Heart right ventricle (tissue), 16 donors: ENCODE measurements at places on chromosomes 13 and 19.

- no peak for DNase-seq
Measured at GRCh38 chr19:57398868-57399267, 9.2 kb downstream of the ZNF548 start.

DNA sequence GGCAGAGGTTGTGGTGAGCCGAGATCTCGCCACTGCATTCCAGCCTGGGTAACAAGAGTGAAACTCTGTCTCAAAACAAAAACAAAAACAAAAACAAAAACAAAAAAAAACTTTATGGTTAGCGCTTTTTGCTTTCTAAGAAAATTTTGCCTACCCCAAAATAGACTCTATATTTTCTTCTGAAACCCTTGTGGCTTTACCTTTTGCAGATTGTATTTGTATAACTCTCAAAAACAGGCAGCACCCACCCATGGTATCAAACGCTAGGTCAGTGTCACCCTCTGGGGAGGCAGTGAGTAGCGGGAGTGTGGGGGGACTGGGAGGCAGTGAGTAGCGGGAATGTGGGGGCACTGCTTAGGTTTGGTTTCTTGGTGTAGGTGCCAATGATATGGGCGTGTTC is 7.5 kb upstream of the SLC39A3 start:
- no peak for DNase-seq

GRCh38 chr19:2464389-2464788 is 7.6 kb upstream of the LMNB2 start:
- DNase-seq, result no peak

DNA sequence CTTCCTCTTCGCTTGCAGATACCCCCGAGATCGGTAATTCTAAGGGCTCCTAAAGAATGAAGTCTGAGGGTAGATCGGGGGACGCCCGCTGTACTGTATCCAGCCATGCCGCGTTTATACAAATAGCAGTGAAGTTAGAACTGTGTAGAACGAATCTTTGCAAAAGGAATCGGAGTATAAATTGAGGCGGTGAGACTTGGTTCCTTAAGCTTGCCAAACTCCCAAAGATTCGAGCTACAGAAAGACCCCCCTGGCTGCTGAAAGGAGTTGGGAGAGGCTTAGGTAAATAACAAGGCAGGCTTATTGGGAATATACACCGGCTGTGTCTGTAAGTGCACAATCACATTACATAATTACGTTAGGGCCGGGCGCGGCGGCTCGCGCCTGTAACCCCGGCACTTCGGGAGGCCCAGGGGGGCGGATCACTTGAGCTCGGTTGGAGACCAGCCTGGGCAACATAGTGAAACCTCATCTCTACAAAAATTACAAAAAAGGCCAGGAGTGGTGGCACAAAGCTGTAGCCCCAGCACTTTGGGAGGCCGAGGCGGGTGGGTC is 12.2 kb downstream of the TMEM160 start:
- DNase-seq, result no peak

GRCh38 chr13:112965573-112966115 is 3.4 kb upstream of the MCF2L start:
- no peak for DNase-seq

GRCh38 chr13:19185086-19185864 is 3.7 kb upstream of the TUBA3C start:
- no peak for DNase-seq

DNA sequence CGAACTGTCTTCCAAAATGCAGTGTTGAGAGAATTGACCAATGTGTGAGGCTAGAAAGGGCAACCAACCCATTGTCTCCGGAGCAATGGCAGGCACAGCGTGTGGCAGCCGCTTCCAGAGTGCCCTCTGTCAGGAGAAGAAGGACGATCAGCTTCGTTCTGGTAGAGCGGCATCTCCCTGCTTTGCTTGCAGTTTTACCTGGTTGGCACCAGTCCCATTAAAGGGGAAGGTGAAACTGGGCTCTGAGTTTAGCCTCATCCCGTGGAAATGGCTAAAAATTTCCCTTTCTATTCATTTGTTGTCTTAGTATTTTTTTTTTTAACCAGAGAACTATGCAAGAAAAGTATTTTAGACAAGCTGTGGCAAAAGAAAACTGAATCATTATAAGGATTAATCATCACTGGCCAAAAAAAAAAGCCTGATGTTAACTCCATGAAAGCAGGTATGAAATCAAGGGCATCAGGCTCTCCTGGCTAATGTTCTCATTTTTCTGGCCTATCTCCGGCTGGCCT is 81.5 kb upstream of the SLC7A1 start:
- DNase-seq, result no peak

DNA sequence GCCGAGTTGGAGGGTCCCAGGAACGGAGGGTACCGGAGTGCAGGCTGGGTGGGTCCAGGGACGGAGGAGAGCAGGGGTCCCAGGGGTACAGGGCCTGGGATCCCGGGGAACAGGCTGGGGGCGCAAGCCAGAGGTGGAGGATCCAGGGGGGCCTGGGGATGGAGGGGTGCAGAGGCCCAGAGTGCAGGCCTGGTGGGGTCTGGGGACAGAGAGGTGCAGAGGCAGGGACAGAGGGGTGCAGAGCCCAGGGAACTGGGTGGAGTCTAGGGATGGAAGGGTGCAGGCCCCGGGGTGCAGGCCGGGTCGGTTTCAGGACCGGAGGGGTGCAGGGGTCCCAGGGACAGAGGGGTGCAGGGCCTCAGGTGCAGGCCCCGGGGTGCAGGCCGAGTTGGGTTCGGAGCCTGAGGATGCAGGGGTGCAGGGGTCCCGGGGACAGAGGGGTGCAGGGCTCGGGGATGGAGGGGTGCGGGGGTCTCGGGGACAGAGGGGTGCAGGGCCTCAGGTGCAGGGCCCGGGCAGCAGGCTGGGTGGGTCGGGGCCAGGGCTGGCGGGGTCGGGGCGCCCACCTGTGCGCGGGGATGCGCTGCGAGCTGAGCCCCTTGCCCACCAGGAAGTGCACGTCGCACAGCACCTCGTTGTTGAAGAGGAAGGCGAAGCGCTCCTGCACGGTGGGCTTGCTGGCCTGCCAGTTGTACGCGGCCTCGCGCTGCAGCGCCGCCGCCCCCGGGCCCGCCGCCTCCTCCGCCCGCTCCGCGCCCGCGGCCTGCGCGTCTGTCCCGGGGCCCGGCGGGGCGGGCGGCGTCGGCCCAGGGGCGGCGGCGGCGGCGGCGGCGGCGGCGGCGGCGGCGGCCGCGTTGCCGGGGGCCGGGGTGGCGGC is 545 bp downstream of the BTBD2 start:
- peak; percentile 46 for DNase-seq

- no peak for DNase-seq
Measured at GRCh38 chr13:107329991-107330390, 762.1 kb upstream of the ARGLU1 start.

GRCh38 chr19:47152205-47152604 is 21.6 kb downstream of the SAE1 start:
- DNase-seq, result no peak

GRCh38 chr19:2588081-2588777 is 112.3 kb downstream of the GADD45B start:
- peak; percentile 55 for DNase-seq

GRCh38 chr19:35558400-35559280 is 4.8 kb downstream of the ATP4A start:
- no peak for DNase-seq

DNA sequence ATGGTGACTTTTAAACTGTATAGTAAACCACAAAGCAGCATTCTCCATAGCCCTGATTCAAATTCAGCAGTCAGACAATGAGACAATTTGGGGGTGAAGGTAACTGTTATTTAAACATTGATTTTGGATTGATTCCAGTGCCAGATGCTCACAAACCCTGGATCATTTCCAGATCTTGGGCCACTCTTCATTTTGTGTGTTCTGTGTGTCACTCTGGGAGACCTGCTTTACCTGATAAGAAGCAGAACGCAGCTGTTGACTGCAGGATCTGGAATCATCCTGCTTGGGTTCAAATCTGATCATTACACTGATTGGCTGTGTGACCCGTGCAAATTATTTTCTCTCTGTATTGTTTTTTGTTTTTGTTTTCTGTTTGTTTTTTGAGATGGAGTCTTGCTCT is 4.0 kb upstream of the PCDH8 start:
- DNase-seq, result no peak

GRCh38 chr13:50444726-50445125 is 398.8 kb downstream of the DLEU7 start:
- DNase-seq, result no peak

- no peak for DNase-seq
Measured at GRCh38 chr19:1483131-1483978, 4.3 kb upstream of the C19orf25 start.

DNA sequence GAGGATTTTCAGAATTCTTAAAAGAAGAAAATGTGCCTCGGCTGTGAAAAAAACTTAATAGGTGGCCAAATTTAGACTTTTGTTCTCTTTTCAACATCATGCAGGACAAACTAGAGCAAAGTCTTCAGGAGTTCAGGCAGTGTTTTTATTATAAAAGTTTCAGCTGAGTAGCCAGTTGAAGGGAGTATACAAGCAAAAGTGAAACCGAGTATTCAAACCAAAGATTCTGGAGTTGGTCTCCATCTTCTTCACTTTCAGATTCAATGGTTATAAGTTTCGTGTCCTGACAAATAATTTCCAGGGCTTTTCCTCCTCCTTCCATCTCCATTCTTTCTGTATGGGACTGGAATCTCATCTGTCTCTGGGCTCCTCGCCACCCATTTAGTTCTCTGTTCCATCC is 379.7 kb downstream of the GPC5 start:
- DNase-seq, result no peak

- DNase-seq, result no peak
Measured at GRCh38 chr19:1871140-1871597, 7.8 kb upstream of the KLF16 start.

- DNase-seq, result peak; percentile 90
Measured at GRCh38 chr19:40614622-40615411, 13.6 kb downstream of the LTBP4 start.

DNA sequence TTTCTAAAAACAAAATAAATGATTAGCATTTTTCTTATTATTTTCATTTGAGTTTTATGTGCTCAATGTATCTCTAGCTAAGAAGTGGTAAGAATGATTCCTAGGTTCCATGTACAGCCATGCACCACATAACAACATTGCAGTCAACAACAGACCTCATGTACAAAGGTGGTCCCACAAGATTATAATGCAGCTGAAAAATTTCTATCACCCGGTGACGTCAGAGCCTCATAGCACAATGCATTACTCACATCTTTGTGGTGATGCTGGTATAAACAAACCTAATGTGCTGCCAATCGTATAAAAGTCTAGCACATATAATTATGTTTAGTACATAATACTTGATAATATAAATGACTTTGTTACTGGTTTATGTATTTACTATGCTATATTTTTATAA is 120.5 kb downstream of the SLC7A1 start:
- DNase-seq, result no peak

DNA sequence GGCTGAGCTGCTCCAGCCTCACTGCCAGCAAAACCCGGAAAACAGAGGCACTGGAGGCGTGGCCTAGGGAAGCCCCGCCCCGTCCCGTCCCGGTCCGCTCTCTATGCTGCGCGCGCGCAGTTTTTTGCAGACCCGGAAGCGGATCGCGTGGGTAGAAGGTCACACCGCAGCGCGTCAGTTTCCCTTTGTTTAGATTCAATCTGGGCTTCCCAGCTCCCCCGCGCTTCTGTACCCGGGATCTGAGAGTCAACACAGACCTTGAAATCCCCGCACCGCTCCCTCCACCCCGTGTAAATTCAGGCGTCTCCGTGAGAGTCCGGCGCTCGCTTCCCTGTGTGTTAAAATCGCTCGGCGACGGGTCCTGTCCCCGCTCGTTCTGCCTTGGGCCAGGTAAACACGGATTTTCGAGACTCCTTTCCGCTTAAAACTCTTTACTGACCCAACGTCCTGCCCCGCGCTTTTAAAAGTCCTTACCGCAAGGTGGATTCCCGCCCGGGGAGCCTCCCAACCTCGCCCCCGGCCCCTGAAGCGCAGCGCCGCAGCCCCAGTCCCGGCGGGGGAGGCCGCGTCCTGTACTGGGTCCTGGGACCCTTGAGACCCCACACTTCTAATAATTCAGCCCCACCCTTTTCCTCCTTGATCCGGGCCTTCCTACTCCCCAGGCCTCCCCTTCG is at the start of gene ZNF610:
Gene ZNF610 (plus strand): TSS at position 127 of the 674 bp plus-strand sequence. CDS start 12,930 bp downstream, outside the sequence.
- DNase-seq, result peak; percentile 94

DNA sequence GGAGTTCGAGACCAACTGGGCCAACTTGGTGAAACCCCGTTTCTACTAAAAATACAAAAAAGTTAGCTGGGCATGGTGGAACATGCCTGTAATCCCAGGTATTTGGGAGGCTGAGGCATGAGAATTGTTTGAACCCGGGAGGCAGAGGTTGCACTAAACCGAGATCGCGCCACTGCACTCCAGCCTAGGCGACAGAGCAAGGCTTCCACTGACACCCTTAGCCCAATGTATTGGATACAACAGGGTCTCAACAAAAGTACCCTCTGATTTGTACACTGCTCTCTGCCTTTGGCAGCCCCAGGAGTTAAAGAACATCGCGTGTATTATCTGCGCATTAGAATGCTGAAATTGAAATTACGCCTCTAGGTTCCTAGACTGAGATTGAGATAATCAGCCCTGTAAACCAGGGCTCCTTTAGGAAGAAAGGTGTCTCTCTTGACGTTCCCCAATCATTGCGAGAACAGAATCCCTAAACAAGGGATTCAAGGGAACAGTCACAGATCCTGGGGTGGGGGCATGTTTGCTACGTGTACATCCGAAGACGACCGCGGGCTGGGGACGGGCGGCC is 21.9 kb downstream of the IPO5 start:
- DNase-seq, result no peak

GRCh38 chr19:38073841-38074685 is 150.0 kb downstream of the DPF1 start:
- DNase-seq, result no peak

GRCh38 chr13:34056733-34057258 is 238.8 kb downstream of the RFC3 start:
- DNase-seq, result no peak

DNA sequence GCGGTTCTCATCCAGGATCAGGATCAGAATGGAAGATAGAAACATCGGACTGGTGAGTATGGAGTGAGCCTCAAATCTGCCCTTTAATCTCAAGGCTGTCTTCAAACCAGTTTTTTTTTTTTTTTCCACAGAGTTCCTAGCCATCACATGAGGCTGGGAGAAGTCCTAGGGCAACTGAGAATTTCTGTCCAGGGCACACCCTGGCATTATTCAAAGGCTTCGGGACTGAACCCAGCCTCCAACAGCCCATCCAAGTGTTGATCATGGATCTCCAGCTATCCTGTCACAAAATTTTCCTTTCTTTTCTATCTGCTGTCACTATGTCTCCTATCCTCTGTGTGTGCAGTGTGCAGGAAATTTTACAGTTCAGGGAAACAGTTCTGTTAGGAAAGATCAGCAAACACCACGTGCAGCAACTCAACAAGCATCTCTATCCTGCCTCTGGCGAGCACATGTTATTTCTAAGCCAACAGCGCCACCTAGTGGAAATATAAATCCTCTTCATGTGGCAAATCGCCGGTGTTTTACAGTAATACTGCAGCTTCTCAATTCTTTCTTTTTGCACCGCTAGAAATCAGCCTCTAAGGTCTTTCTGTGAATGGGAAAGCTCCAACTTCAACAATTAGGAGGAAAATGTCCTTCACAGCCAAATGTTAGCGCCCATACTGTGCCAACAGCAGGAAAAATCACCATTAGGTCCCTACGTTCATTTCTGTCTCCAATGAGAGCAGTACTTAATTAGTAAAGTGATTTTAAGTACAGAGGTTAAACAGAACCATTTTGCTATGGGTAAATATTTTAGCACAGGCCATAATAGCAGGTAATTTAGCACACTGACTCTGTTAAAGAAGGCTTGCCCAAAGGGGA is 21.4 kb upstream of the ZNF181 start:
- no peak for DNase-seq
